ENCODE measurements at places on chromosomes 13 and 19. TPM values are rescaled to one million over a fixed set of nuclear protein-coding genes. Genes with fewer than 3 reads are reported as not detected.
A peak's percentile ranks its signal among the peaks of the same experiment; 100 is the strongest.

- H3K27me3 ChIP-seq, result no peaks in the 10 kb centered on the region
- H3K4me1 ChIP-seq, result peaks cover 33% of the 10 kb centered on the region
- DNase-seq, result no peak
- peak overlapping the region; percentile 72 for H3K27ac ChIP-seq
- H3K4me3 ChIP-seq, result no peak overlapping the region
Observed at GRCh38 chr13:23751195-23751594, 138.0 kb downstream of the MIPEP start.

- H3K36me3 ChIP-seq, result no peaks in the 10 kb centered on the region
- no peak overlapping the region for H3K27ac ChIP-seq
- no peaks in the 10 kb centered on the region for H3K27me3 ChIP-seq
Observed at GRCh38 chr13:57724486-57725272, 93.1 kb downstream of the PCDH17 start.

- peaks cover 12% of the 10 kb centered on the region for H3K4me1 ChIP-seq
- DNase-seq, result no peak
- H3K27me3 ChIP-seq, result no peaks in the 10 kb centered on the region
- H3K4me3 ChIP-seq, result peak within 1 kb of the TSS; percentile 51
- H3K27ac ChIP-seq, result no peak within 1 kb of the TSS
Observed at GRCh38 chr19:11355160-11356073, at the start of gene PLPPR2. TSS of gene PLPPR2 (plus strand) at chr19:11355432. CDS start at chr19:11357674, 2,242 bp downstream.

- no peaks in the 10 kb centered on the region for H3K36me3 ChIP-seq
- no peaks in the 10 kb centered on the region for H3K27me3 ChIP-seq
- no peak for DNase-seq
- no peak overlapping the region for H3K4me3 ChIP-seq
- no peak overlapping the region for H3K27ac ChIP-seq
Observed at GRCh38 chr13:92735909-92736308, 490.7 kb upstream of the GPC6 start.

DNA sequence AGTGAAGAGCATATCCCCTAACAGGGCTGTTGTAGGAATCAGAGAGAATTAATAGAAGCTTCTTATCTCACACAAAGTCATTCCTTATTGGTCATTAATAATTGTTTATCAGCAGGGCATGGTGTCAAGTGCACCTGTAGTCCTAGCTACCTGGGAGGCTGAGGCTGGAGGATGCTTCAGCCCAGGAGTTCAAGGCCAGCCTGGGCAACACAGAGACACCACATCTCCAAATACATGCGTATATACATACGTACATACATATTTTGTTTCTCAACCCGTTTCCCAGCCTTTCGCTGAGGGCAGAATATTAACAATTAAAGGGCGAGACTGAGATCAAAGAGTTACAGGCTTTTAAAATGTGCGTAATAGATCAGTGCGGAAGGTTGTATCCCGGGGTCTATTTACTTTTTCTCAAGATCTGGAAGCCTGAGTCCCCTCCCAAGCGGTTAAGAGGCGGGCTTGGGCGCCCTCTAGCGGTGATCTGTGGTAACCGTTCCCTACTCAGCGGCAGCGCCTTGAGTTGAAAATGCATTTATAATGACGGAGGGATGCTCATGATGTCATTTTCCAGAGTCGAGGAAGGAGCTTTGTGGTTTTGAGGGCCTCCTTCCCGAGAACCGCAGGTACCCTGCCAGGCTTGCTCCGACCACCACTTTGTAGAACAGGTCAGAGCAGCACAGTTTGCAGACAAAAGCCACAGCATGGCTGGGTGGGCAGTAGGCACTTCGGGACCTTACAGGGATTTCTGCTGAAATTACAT lies 169.6 kb upstream of the GPR12 start:
- no peaks in the 10 kb centered on the region for H3K4me1 ChIP-seq
- no peak overlapping the region for H3K27ac ChIP-seq
- no peak overlapping the region for H3K4me3 ChIP-seq
- H3K27me3 ChIP-seq, result peaks cover 3% of the 10 kb centered on the region

DNA sequence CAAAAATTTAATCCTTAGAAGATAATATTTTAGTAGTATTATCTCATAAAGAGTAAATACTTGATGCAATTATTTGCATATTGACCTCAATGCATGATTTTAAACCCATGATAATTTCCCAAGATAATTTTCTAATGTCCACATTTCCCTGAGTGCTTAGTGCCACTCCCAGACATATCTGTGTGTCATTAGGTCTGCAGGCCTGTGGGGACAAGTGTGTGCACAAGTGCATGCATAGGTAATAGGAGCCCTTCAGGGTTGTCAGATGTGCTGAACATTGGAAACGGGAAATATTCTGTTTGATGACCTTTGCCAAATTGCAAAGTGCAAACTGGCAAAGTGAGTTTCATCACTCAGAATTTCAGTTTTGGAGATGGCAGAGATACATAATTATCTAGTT lies 369.9 kb downstream of the KLF5 start:
- H3K4me1 ChIP-seq, result peaks cover 34% of the 10 kb centered on the region
- H3K27me3 ChIP-seq, result no peaks in the 10 kb centered on the region
- no peaks in the 10 kb centered on the region for H3K36me3 ChIP-seq
- H3K27ac ChIP-seq, result peak overlapping the region; percentile 93
- H3K4me3 ChIP-seq, result peak overlapping the region; percentile 5

GRCh38 chr13:99857738-99858137 lies 113.8 kb downstream of the ZIC5 start:
- H3K4me3 ChIP-seq, result no peak overlapping the region
- no peaks in the 10 kb centered on the region for H3K36me3 ChIP-seq
- H3K27ac ChIP-seq, result no peak overlapping the region
- H3K27me3 ChIP-seq, result peaks cover 11% of the 10 kb centered on the region
- no peak for DNase-seq

- no peak for DNase-seq
- peaks cover 30% of the 10 kb centered on the region for H3K36me3 ChIP-seq
- H3K4me1 ChIP-seq, result no peaks in the 10 kb centered on the region
- H3K27me3 ChIP-seq, result no peaks in the 10 kb centered on the region
- no peak overlapping the region for H3K4me3 ChIP-seq
- H3K27ac ChIP-seq, result no peak overlapping the region
Observed at GRCh38 chr19:46387713-46388130, 25.6 kb downstream of the CCDC8 start.

GRCh38 chr13:51246418-51247277 lies 24.4 kb downstream of the FAM124A start:
- no peak overlapping the region for H3K4me3 ChIP-seq
- no peak for DNase-seq
- peaks cover 23% of the 10 kb centered on the region for H3K27me3 ChIP-seq
- H3K4me1 ChIP-seq, result no peaks in the 10 kb centered on the region
- H3K27ac ChIP-seq, result no peak overlapping the region

DNA sequence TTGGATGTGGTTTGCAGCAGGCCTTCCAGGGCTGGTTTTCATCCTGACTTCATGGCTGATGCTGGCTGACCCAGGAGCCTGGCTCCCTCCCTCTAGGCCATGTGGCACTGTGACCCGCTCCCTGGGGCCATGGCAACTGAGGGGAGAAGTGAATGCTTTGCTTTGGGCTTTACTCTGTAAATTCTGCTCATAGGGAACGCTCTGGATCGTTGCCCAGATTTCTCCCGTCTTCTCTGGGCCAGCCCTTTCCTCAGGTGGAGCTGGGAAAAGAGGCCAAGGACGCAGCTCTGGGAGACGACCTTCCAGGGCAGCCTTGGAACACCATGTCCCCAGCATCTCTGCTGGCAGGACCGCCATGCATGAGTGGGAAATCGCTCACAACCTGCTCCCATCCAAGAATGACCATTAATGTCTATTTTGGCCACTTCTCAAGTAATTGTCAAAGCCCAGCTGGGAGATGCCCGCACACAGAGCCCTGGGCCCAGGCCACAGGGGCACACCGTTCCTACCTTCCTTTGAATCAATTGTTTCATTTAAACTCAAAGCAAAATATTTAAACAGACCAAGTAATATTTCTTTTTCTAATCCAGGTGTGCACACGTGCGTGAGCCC lies 321.8 kb downstream of the TEX29 start:
- no peak overlapping the region for H3K4me3 ChIP-seq
- DNase-seq, result no peak
- no peaks in the 10 kb centered on the region for H3K36me3 ChIP-seq

DNA sequence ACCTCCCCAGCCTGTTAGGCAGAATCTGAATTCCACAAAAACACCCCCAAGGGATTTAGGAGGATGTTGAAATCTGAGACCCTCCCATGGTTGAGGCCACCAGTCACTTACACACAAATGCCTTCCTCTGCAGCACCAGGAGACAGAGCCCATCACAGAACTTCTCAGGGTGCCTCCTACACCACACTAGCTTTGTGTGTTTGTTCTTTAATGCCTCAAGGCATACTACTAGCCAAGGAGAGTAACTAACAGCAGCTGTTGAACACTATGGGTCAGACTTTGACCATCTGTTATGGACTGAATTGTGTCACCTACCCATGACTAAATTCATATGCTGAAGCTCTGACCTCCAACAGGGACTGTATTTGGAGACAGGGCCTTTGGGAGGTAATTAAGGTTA lies 9.5 kb upstream of the MED26 start:
- no peaks in the 10 kb centered on the region for H3K4me1 ChIP-seq
- DNase-seq, result no peak
- no peaks in the 10 kb centered on the region for H3K27me3 ChIP-seq
- peaks cover 26% of the 10 kb centered on the region for H3K36me3 ChIP-seq
- H3K4me3 ChIP-seq, result no peak overlapping the region

The MAP4K1 gene
- not detected for polyA plus RNA-seq

The SPTBN4 gene
- polyA plus RNA-seq, result 0.06 TPM

The HSD17B14 gene
- 1.0 TPM for polyA plus RNA-seq

The ZNF470 gene
- 2.7 TPM for polyA plus RNA-seq
